ENCODE measurements at places on chromosomes 2 and 18. TPM values are rescaled to one million over a fixed set of nuclear protein-coding genes. Genes with fewer than 3 reads are reported as not detected.

Gene CREG2
- total RNA-seq, result 10.0 TPM

Gene VWA3B
- not detected for total RNA-seq

Gene UGT1A4
- total RNA-seq, result 0.05 TPM

Gene SLC25A12
- 14.2 TPM for total RNA-seq

Gene GFPT1
- total RNA-seq, result 26.2 TPM

Measured in A549 treated with RU486 at 1 μM for 4 hours (cell line).